ENCODE measurements at places on chromosomes 1 and 21.

DNA sequence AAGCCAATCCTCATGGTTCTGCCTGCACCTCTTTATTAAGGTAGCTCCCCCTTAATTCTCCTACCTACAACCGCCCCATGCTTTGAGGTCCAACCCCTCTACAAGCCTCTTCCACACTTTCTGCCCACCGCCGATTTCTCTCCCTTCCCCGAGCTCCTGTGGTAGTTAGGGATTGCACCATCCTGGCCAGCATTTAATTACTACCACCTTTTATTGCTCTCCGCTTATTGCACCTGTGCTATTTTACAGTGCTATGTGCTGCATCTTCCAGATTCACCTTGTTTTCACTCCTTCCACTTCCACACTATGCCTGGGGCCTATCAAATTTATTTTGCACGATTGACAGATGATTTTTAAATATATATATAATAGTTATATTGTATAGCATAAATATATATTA is 29.3 kb upstream of the DNAJC11 start:
- no peak for ATAC-seq

DNA sequence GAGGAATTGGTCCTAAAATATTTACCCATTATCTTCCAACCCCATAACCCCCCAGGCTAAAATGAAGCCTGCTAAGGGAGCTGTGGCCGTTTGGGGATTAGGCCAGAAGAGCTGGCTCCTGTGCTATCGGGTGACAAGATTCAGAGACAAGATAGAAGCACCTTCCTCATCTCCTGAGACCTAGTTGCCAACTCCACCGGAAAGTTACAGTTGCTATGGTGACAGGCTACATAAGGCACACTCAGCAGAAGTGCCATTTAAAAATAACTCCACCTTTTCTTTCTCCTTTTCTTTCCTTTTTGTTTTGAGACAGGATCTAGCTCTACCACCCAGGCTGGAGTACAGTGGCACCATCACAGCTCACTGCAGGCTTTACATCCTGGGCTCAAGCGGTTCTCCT is 43.6 kb upstream of the ROR1 start:
- ATAC-seq, result no peak

- ATAC-seq, result no peak
Measured at GRCh38 chr1:229272164-229273158, 1.6 kb downstream of the RAB4A start.

DNA sequence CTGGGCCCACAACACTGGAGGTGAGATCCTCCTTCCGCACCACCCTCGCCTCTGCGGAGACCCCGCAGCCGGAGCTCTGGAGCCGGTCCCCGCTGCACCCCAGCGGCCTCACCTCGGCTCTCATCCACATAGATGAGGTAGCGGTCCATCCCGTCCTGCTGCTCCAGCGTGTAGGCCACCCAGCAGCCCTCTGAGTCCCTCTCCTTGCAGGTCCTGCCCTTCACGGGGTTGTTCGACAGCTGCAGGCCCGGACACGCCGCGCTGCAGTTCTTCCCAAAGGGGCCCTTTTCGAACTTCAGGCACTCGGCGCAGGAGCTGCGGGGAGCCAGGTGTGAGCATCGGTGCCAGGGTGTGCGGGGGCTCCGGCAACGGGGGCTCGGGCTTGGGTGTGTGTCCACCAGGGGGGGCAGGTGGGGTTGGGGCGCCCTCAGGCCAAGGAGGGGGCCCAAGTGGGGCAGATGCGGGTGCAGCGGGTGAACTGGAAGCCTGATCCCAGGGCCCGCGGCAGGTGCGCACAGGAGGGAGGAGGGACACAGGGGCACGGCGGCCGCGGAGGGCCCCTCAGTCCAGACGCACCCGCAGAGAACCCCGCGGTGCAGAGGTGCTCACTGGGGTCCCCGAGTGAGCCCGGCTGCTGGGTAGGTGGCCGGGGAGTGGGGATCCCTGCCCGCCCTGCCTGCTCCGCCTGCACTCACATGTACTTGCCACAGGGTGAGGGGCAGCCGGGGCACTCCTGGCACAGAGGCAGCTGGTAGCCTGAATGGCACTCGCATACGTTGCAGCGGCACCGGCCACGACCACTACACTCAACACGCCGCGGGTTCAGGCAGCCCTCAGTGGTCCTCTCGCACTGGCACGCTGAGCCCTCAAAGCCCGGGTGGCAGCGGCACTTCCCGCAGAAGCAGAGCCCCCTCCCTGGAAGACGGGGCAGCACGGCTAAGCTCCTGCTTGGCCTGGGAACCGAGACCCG is 15.4 kb upstream of the PTTG1IP start:
- ATAC-seq, result no peak

- peak; percentile 88 for ATAC-seq
Measured at GRCh38 chr1:150186789-150187559, 37.3 kb downstream of the PLEKHO1 start.

- ATAC-seq, result peak; percentile 70
Measured at GRCh38 chr21:34983680-34984086, 65.4 kb downstream of the RUNX1 start.

DNA sequence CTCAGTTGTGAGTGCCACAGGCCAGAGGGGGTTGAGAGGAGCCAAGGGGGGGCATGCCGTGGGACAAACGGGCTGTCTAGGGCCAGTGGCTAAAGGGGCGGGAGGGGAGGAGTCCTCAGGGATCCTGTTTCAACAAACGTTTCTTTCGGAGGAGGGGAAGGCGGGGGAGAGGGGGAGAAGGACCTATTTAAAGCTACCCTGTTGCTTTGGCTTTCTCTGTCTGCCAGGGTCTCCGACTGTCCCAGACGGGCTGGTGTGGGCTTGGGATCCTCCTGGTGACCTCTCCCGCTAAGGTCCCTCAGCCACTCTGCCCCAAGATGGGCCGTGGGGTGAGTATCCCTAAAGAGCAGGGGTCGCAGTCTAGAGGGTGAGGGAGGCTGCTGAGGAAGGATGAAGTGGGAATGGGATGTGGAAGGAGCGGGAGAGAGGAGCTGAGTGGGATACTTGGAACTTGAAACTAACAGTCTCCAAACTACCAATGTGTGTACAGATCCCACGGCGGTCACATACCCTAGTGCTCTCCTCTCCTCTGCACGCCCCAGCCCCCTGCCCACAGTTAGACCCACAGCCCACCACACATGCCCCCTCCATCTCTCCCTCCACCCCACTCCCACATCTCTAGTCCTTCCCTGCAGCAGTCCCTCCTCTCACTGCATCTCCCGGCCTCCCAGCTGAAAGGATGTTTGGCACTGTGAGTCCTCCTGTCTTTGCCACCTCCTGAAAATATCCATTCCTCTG is at the start of gene ATP1A2:
TSS of gene ATP1A2 (plus strand) at position 215 of the 738 bp plus-strand sequence. CDS start at position 318, 103 bp downstream.
- ATAC-seq, result no peak

- no peak for ATAC-seq
Measured at GRCh38 chr1:201370500-201370899, 7.0 kb downstream of the TNNT2 start.

DNA sequence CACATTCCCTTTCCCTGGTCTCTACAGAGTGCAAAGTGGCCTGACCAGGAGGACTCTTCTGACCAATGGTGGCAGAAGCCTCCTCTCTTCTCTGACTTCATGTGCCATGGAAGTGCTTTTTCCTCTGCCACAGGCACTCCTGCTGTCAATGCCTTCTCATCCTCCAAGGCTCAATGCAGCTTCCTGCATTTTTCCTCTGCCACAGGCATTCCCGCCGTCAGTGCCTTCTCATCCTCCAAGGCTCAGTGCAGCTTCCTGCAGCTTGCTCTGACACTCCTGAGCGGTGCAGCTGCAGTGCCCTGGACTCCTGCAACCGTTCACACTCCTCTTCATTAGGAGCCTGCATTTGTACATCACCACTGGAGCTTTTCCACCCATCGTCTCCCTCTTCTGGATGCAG is 4.7 kb upstream of the ADARB1 start:
- ATAC-seq, result no peak

- no peak for ATAC-seq
Measured at GRCh38 chr1:236242568-236242967, 39.2 kb downstream of the ERO1B start.

- no peak for ATAC-seq
Measured at GRCh38 chr1:236699366-236699765, 13.1 kb downstream of the ACTN2 start.

All from stimulated activated memory B cell treated with anti-CD40 and anti-IgM and Interleukin-4, amounts not matched to agents 10 μg/mL and 1 μg/mL and 100 μg/mL, for 72 hours (primary cell).